NCI-H2081 treated with DMSO at 0.1 percent for 48 hours (cell line): ENCODE measurements at places on chromosomes 7 and 10.

DNA sequence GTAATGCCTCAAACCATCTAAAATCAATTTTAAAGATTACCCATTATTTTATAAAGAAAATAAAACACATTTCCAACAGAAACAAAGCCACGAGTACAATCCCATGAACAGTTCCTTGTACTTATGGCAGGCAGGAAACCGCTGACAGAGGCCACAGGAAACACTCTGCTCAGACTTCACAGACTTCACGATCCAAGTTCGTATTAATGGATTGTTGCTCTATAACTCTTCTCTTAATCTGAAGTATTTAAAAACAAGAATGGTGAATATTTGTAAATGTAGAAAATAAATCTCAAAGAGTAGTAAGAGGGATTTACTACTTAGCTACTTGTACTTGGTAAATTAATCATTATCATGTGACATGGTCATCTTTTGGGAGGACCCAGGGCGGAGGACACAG, 78.3 kb downstream of the SNX10 start:
- DNase-seq, result no peak

GRCh38 chr7:69668339-69668870, 70.1 kb downstream of the AUTS2 start:
- DNase-seq, result no peak

DNA sequence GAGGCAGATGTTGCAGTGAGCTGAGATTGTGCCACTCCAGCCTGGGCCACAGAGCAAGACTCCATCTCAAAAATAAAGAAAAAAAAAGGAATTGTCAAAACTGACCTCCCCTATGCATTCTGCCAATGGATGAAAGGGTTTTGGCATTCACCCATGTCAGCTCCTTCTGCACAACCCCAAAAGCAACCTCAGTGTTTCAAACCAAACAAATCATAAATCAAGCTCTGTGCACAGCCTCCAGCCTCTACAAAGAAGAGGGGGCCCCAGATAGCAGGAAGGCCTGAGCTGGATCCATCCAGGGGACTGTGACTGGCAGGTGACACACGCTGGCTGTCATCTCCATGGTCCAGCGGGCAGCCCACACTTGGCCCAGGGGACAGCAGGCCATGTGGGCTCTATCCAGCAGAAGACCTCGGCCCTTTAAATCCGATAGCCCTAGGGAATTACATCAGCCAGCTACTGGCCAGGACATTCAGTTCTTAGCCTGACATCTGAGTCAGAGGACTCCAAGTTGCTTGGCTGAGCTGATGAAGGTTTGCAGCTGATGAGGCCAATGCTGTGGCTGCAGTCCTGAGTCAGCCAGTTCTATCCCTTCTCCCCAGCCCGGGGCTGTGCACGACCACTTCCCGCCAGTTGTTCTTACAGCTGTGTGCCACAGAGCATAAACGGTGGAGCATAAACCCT, 52.0 kb upstream of the FIGNL1 start:
- DNase-seq, result no peak

- no peak for DNase-seq
Observed at GRCh38 chr10:96513698-96514561, at the start of gene TLL2. Gene TLL2, minus strand, starts transcription at chr10:96513926. Its CDS starts 241 bp downstream, at chr10:96513685.

DNA sequence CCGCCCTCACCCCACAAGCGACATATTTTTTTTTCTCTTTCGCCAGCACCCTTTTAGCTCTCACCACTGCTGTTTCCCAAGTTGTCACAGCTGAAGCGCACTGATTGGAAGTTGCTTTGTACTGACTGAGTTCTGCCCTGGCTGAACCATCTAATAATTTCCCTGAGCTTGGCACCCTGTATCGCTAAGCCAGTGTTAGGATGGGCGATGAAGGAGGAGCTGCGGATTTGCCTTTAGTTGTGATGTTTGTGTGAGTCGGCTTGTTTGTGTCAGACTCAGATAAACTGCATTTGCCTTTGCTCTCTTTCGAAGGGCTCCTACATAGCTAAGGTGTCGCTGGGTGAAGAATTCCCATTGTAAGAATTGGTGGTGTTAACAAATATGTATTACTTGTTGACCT, 1.3 kb upstream of the ATXN7L1 start:
- no peak for DNase-seq

DNA sequence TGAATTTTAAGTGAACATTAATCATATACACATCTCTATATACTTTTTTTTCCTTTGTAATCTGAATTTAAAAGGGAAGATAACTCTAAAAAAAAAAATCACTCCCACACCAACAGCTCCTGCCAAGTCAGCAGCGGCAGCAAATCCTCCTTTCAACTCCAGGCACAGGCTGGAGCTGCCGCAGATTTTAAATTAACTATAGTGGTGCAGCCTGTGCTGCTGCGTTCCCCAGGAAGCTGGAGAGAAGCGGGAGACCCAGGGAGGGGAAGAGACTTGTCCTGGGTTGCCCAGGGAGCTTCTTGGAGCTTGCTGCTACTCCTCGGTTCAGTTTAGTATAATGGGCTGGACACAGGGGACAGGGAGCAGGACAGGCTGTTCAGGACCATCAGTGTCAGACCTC, 32.6 kb upstream of the HSPB1 start:
- no peak for DNase-seq

DNA sequence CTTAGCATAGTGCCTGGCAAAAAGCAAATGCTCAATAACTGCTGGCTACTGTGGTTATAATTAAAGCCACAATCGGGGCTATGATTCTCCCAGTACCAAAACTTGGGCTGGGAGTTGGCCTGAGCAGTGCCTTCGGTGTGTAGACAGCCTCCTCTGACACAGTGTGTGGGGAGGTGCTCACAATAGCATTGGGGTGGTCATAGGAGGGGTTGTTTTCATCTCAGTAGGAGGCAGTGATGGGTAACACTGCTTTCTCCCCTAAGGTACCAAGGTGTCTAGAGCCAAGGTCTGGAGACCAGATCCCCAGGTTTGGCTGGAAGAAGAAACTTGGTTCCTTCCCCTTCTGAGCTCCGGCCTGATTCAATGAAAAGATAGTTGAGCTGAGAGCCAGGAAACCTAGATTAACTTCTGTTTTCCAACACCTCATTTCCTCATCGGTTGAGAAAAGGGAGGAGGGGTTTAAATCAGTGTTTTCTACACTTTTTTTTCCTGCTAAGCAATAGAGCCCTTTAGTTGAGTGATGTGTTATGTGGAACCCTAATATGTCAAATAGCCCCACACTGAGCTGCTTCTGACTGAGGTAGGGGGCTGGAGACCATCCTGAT, 68.2 kb downstream of the LRMDA start:
- no peak for DNase-seq

DNA sequence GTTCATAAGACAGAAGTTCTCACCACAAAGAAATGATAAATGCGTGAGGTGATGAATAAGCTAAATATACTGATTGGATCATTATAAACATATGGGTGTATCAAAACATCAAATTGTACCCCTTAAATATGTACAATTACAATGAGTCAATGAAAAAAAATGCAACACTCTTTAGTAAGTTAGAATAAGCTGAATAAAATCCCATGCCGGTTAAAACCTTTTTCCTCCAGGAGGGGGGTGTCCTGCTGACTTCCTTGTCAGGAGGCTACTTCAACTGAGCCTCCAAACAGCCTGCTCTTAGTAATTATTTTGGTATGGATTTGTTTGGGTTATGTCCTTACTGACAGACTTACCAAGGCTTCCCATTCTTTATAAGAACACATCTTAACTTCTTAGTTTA, 649.1 kb downstream of the INHBA start:
- DNase-seq, result no peak

DNA sequence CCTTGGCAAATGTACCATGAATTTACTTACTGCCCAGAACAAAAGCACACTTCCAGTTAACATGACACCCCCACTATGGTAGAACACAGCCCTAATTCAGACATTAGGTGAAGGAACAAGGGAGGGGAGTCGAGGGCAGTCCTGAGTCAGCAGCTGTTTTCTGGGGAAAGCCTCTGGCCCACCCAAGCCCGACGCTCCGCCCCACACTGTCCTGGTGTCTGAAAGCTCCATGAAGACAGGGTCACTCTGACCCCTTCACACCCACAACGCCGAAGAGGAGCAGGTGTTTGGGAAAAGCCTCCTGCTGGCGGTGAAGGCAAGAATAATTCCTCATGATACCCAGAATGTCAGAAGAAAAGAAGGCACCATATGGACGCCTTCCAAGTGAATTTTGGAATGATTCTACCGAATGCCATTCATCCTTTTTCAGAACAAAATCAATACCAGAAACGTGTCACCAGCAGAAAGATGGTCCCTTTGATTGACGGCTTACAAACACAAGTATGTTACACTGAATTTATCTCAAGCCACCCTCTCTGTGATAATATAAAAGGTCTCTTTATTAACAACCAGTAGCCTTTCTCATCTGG, 172.1 kb downstream of the DIP2C start:
- DNase-seq, result no peak

DNA sequence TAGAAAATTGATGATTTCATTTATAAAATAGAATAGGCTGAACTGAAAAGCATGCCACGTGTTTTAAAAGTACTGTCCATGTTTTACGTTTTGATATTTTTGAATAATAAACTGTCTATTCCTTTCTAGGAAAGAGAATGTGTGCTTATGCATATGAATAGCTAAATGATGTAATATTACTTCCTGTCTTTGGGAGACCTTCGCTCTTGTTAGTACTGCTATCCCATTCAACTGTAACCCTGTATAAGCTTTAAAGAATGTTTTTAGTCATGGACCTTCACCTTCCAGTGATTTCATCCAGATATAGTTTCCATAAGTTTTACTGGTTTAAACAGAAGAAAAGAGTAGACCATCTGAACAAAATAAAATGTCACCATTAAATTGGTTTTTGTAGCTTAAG, 274.4 kb upstream of the SEMA3A start:
- DNase-seq, result no peak

GRCh38 chr7:154907651-154908620, 95.0 kb downstream of the PAXIP1 start:
- DNase-seq, result no peak

GRCh38 chr7:30764030-30764975, 6.9 kb upstream of the MINDY4 start:
- DNase-seq, result no peak

DNA sequence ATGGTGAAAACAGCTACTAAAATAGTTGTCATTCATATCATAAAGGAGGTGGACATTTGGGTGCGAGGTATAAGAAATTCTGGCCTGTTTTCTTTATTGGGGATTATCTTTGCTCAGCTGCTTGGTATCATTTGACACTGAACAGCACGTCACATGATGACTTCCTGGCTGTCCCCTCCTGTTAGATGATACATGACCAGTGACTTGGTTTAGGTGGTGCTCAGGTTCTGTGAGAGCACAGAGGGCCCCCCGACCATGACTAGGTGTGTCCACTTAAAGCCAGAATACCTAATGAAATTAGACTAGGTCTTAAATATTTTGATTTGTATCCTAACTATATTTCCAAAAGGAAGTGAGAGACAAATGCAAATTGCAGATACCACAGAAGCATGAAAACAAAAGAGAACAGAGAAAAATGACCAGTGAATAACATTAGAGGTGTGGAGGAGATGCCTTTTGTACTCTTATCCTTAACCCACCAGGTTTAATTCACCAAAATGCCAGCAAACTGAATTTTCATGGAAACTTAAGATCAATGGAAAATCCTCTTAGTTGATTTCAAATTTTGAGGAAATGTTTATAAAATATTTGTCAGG, 50.6 kb upstream of the GJD4 start:
- DNase-seq, result no peak
